ENCODE measurements at places on chromosomes 4 and X. TPM values are rescaled to one million over a fixed set of nuclear protein-coding genes. Genes with fewer than 3 reads are reported as not detected.
A peak's percentile ranks its signal among the peaks of the same experiment; 100 is the strongest.

GRCh38 chr4:22762548-22762947 is 69.8 kb downstream of the GBA3 start:
- H3K27me3 ChIP-seq, result peaks cover 2% of the 10 kb centered on the region
- H3K4me1 ChIP-seq, result peaks cover 24% of the 10 kb centered on the region
- H3K4me3 ChIP-seq, result no peak overlapping the region
- H3K27ac ChIP-seq, result no peak overlapping the region
- DNase-seq, result no peak

DNA sequence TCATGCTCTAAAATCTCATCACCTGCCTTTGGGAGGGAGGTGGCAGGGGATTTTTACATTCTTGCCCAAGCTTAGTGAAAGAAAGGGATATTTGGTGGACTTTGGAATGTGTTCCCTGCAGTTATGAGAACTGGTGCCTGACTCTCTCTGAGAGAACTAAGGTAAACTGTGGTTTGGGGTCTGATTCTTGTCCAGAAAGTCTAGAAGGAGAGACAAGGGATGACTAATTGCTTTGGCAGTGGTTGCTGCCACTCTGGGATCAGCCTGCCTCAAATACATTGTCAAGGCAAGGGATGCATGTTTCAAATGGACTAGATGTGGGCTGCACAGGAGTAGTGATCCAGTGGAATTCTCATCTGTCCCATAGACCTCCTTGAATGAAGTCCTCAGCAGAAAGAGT is 115.2 kb downstream of the DDIT4L start:
- H3K36me3 ChIP-seq, result peaks cover 4% of the 10 kb centered on the region
- H3K27ac ChIP-seq, result no peak overlapping the region
- H3K4me1 ChIP-seq, result peaks cover 15% of the 10 kb centered on the region
- DNase-seq, result no peak
- peaks cover 4% of the 10 kb centered on the region for H3K27me3 ChIP-seq

- H3K27ac ChIP-seq, result no peak overlapping the region
- no peak for DNase-seq
- H3K36me3 ChIP-seq, result no peaks in the 10 kb centered on the region
- H3K27me3 ChIP-seq, result no peaks in the 10 kb centered on the region
- no peak overlapping the region for H3K4me3 ChIP-seq
Observed at GRCh38 chrX:84475596-84475995, 26.7 kb downstream of the HDX start.

GRCh38 chrX:72714478-72714916 is 391 bp upstream of the PHKA1 start:
- no peak for DNase-seq
- no peak overlapping the region for H3K27ac ChIP-seq
- peak overlapping the region; percentile 48 for H3K4me3 ChIP-seq
- peaks cover 5% of the 10 kb centered on the region for H3K4me1 ChIP-seq
- peaks cover 8% of the 10 kb centered on the region for H3K27me3 ChIP-seq

GRCh38 chr4:78560296-78560963 is 8.9 kb downstream of the ANXA3 start:
- no peaks in the 10 kb centered on the region for H3K27me3 ChIP-seq
- no peaks in the 10 kb centered on the region for H3K36me3 ChIP-seq
- no peak overlapping the region for H3K4me3 ChIP-seq
- H3K27ac ChIP-seq, result no peak overlapping the region

DNA sequence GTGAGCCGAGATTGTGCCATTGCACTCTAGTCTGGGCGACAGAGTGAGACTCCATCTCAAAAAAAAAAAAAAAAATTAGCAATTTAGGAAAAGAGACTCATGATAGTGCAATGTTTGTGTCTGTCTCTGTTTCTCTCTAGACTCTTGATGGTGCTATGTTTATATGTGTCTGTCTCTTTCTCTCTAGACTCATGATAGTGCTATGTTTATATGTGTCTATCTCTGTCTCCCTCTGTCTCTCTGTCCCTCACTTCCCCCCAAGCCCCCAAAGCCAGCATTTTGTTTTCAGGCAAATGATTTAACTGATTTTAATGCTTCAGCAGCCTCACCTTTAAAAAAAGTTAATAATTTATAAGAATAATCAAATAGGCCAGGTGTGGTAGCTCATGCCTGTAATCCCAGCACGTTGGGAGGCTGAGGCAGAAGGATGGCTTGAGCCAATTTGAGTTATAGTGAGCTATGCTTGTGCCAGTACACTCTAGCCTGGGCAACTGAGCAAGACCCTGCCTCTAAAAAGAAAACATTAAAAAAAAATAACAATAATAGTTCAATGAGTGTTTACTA is 6.9 kb downstream of the MOB1B start:
- no peak overlapping the region for H3K27ac ChIP-seq
- H3K36me3 ChIP-seq, result peaks cover 14% of the 10 kb centered on the region
- H3K4me1 ChIP-seq, result peaks cover 21% of the 10 kb centered on the region
- H3K27me3 ChIP-seq, result no peaks in the 10 kb centered on the region
- H3K4me3 ChIP-seq, result no peak overlapping the region

GRCh38 chr4:77695774-77696173 is 90.2 kb downstream of the CXCL13 start:
- peaks cover 2% of the 10 kb centered on the region for H3K36me3 ChIP-seq
- no peak overlapping the region for H3K4me3 ChIP-seq
- H3K27ac ChIP-seq, result no peak overlapping the region

CXorf49 gene
- polyA plus RNA-seq, result not detected

UCP1 gene
- polyA plus RNA-seq, result not detected

TLR7 gene
- not detected for polyA plus RNA-seq

SPANXD gene
- polyA plus RNA-seq, result not detected

NCAPG gene
- not detected for polyA plus RNA-seq

Measured in immature natural killer cell (primary cell).